ENCODE measurements at places on chromosomes 2 and 18. TPM values are rescaled to one million over a fixed set of nuclear protein-coding genes. Genes with fewer than 3 reads are reported as not detected.

The CDK15 gene
- 0.11 TPM for total RNA-seq

The ARHGAP28 gene
- total RNA-seq, result 4.0 TPM

The TLX2 gene
- not detected for total RNA-seq

The FECH gene
- total RNA-seq, result 26.4 TPM

The NFATC1 gene
- total RNA-seq, result 20.3 TPM

The MBP gene
- total RNA-seq, result 14.6 TPM

GRCh38 chr2:157221394-157221988 is 36.0 kb upstream of the GALNT5 start:
- no peak for DNase-seq

DNA sequence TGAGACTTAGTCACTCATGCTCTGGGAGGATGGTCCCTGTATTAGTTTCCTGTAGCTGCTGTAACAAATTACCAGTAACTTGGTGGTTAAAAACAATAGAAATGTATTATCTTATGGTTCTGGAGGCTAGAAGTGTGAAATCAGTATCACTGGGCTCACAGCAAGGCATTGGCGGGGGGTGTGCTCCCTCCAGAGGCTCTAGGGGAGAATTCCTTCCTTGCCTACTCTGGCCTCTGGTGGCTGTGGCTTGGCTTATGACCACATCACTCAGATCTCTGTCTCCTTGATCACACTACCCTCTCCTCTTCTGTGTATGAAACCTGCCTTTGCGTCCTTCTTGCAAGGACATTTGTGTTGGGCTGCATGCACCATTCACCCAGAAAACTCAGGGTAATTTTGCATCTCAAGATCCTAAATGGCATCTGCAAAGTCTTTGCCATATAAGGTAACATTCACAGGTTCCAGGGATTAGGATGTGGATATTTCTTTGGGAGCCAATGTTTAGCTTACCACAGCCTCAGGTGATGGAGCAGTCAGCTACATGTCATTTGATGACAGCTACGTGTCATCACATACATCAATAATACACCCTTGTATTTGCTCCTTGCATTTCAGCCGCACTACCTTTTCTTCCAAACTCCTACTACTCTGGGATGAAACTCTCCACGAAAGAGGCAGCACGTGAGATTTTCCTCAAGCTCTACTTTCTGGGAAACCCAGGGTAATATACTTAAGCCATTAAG is 49.6 kb upstream of the POU3F3 start:
- DNase-seq, result no peak

DNA sequence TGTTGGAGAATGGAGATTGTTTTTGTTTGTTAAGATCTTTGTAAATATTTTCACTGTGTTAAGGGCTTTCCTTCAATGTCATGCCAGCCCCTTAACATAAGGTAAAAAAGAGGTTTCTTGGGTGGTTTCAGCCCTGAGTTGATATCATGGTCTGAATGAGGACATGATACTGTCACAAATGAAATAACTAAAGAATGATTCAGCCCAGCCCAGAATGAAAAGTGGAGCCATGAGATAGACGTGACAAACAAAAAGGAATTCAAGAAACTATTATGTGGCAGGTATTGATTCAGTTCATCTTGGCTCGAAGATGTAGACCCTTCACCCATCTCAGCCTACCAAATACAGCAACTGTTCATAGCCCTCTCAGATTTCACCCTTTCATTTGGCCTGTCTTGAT is 88.6 kb upstream of the TTN start:
- no peak for DNase-seq

DNA sequence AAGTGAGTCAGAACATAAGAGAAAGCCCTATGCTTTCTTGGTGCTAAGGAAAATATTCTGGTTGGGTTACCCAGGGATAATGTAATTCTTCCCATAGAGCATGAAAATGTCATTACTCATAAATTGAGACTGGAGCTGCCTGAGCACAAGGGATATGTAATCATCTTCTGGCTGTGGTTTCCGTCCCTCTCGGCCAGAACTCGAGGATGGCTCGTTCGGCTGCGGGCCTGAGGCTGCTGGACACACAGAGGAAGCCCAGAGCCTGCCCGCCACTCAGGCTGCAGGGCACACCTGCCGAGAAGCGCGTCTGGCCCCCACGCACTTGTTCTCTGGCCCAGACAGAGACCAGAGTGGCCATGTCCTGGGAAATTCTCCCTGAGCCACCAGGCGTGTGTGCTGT is 104.9 kb downstream of the ASAP2 start:
- DNase-seq, result peak; percentile 64

DNA sequence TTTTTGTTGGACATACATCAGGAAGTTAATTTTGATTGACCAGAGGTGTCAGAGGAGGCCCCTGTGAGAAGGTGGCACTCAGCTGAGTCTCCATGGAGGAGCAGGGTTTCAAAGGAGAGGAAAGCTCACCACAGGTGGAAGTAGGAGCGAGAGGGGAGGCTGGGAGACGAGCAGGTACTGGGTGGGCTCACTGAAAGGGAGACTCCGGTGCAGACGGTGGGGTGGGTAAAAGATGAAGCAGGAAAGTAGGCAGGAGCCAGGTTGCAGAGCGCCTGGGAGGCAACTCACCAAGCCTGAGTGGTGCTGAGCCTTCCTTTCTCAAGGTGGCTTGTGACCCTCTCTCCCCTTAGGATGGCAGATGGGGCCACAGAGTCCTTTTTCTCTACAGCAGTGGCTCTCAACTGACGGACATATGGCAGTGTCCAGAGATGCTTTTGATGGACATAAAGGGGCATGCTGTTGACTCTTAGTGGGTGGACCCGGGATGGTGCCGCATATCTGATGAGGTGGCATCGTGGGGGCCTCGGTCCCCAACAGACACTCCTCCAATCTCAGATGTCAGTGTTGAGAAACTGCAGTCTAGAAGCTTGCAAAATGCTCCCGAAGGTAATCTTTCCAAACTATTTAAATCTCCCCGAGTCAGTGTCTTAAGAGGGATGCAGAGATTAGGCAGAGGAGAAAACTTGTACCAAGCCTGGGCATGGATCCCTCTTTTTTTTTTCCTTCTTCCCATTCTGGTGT is 64.0 kb downstream of the LPIN1 start:
- no peak for DNase-seq

GRCh38 chr2:207395535-207396251 is 134.1 kb upstream of the CREB1 start:
- no peak for DNase-seq

GRCh38 chr18:36476433-36476832 is 178.9 kb downstream of the FHOD3 start:
- no peak for DNase-seq

GRCh38 chr2:68726100-68726499 is 8.5 kb upstream of the ARHGAP25 start:
- no peak for DNase-seq

DNA sequence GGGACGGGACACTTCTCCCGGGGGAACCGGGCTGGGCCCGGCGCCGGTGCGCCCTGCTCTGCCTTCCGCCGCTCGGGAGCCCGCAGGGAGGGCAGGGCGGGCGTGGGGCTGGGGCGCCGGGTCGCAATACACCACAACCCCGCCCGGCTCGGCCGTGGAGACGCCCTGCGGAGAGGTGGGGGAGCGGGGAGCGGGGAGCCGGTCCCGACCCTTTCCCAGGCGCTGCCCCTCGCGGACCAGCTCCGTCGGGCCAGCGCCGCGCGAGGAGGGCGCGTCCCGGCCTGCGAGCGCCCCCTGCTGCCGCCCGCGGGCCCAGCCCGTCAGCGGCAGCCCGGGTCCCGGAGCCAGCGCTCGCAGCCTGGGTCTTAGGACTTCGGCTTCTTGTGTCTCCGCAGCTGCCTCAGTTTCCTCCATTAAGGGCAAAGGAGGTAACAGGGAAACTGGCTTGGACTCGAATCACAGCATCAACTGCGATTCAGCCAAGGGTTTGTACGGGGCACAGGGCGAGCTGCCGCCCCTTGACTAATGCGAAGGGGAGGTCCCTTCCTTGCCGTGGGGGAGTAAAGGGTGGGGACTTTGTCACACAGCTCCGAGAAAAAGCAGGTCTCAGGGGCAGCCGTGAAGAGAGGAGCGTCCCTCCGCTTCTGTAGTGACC is 635 bp upstream of the ADRA2B start:
- peak; percentile 43 for DNase-seq

GRCh38 chr2:238999291-238999741 is 151.4 kb downstream of the TWIST2 start:
- DNase-seq, result peak; percentile 78

GRCh38 chr2:21095178-21095577 is 28.6 kb upstream of the TDRD15 start:
- no peak for DNase-seq

DNA sequence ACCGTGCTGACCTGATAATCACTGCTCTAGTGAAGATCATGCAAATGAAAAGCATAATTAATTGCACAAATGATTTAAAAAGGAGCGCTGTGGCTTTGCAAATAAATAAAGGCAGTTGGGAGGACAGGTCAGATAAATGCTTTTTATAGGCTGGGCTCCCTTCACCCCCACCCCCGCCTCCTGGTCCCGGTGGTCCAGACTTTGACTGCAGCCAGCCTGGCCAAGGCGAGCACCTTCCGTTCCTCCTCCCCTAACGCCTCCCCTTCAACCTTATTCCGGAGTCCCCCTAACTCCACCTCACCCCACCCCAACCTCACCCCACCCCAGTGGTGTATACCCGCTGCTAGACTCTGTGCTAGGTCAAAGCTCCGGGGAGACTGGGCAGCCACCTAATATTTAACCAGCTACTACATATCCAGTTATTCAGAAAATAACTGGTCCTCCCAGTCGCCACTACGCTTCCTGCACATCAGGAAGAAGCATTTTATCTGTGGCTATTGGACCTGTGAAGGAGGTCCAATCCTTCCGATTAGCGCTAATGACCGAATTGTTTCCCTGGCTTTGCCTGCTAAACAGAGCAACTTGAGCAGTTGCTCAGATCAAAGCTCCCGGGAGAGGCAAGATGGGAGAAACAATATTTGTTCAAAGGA is 3.7 kb upstream of the SP9 start:
- no peak for DNase-seq

DNA sequence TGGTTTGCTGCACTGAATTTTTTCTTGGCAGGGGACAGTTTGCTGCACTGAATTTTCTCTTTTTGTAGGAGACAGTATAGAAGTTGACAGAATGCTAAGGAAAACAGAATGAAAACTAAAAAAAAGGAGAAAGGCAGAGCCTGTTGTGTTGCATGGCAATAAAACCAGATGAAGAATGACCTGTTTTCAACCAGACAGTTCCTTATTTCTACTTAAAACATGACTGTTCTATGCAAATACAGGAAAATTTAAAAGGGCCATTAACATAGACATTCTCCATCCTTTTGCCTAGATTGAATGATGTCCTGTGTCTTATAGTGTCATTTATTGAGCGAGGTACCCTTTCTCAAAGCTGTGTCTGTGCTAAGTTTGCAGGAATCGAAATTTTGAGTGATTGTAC is 33.3 kb downstream of the ABI2 start:
- DNase-seq, result no peak

DNA sequence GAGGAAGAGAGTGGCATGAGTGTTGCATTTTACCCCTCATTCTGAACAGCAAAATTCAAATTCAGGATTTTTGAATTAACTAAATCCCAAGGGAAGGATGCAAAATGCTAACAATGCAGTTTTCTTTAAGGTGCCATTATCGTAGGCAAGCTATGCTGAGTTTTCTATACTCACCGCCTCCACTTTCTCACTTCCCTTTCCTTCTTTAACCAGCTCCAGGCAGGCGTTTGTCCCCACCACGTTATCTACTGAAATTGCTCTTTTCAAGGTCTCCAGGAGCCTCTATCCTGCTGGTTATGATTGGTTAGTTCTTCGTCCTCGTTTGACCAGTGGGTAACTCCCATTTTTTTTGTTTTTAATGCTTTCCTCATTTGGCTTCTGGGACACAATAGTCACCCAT is 1.8 kb upstream of the CPO start:
- no peak for DNase-seq
